ENCODE measurements at places on chromosomes 6 and 20. TPM values are rescaled to one million over a fixed set of nuclear protein-coding genes. Genes with fewer than 3 reads are reported as not detected.

LIN28B gene
- 1.5 TPM for total RNA-seq

RWDD1 gene
- total RNA-seq, result 23.9 TPM

SSTR4 gene
- total RNA-seq, result 0.12 TPM

LY6G6D gene
- not detected for total RNA-seq

RIPPLY2 gene
- 0.46 TPM for total RNA-seq

ALDH5A1 gene
- 7.0 TPM for total RNA-seq

MLN gene
- not detected for total RNA-seq

LAMA5 gene
- 411 TPM for total RNA-seq

GRM1 gene
- total RNA-seq, result not detected

SMIM8 gene
- 3.0 TPM for total RNA-seq

CD83 gene
- 2.0 TPM for total RNA-seq

SUPT3H gene
- 4.6 TPM for total RNA-seq

RPS18 gene
- total RNA-seq, result 2,485 TPM

ELOVL4 gene
- 2.0 TPM for total RNA-seq

Measured in A549 treated with CORT108297 at 1 μM for 4 hours (cell line).